ENCODE measurements at places on chromosomes 12 and 14. TPM values are rescaled to one million over a fixed set of nuclear protein-coding genes. Genes with fewer than 3 reads are reported as not detected.

The ERP27 gene
- total RNA-seq = 3.6 TPM

The KCNC2 gene
- not detected for total RNA-seq

The ANKRD33 gene
- not detected for total RNA-seq

The NRL gene
- 1.7 TPM for total RNA-seq

The NTN4 gene
- total RNA-seq = 73.8 TPM

The LIN7A gene
- total RNA-seq = not detected

The TMEM121 gene
- total RNA-seq = 1.4 TPM

The LRRC10 gene
- total RNA-seq = not detected

The DEPDC4 gene
- 1.0 TPM for total RNA-seq

The DNAH10 gene
- under 0.01 TPM for total RNA-seq

The KRT71 gene
- total RNA-seq = not detected

The AMIGO2 gene
- total RNA-seq = 95.7 TPM

The NOXRED1 gene
- 0.50 TPM for total RNA-seq

The KCNK13 gene
- not detected for total RNA-seq

The NDRG2 gene
- total RNA-seq = 33.4 TPM

The HAL gene
- 0.68 TPM for total RNA-seq

The PLCZ1 gene
- not detected for total RNA-seq

The ZFHX2 gene
- 0.43 TPM for total RNA-seq

The NPFF gene
- not detected for total RNA-seq

The RNASE13 gene
- not detected for total RNA-seq
